ENCODE measurements at places on chromosomes 4 and X.

- peak; percentile 44 for DNase-seq
These were observed 234.8 kb upstream of the JADE1 start for GRCh38 chr4:128574706-128575105.

GRCh38 chrX:136625246-136625645 lies 22.7 kb upstream of the CD40LG start:
- no peak for DNase-seq

DNA sequence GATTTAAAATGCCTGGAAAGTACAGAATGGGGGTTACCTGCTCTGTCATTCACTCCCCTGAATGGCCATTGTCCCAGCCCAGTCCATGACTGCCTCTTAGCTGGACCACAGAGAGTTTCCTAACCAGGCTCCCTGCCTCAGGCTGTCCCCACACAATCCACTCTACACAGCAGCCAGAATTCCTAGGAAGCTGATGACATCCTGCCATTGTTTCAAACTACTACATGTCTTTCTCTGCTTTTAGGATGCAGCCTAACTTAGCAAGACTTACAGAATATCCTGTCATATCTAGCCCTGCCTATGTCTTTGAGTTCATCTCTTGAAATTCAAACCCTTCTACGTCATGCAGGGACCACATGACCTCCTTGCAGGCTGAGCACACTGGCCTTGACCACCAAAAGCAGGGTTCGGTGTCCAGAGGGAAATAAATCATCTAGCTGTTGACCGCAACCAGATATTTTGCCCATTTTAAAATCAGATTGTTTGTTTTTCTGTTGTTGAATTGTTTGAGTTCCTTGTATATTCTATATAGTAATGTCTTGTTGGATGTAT lies 16.1 kb upstream of the CRMP1 start:
- DNase-seq, result no peak

GRCh38 chr4:13364653-13365052 lies 119.5 kb downstream of the RAB28 start:
- DNase-seq, result no peak

DNA sequence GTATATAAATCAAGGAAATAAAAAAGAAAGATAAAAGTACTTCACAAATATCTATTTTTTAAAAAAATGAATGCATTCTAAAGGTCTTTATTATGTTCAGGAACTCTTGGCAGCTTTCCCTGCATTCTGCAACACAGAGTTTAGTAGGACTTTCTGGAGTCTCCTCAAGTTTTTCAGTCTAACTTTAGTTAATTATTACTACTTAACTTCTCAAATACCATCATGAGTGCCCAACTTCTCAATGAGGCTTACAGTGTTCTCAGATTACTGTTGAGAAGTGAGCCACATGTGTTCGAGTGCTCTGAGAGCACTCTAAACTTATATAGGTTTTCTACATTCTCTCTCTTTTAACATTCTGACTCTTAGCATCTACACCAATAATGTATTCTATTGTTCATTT lies 1852.9 kb upstream of the PCDH10 start:
- no peak for DNase-seq

DNA sequence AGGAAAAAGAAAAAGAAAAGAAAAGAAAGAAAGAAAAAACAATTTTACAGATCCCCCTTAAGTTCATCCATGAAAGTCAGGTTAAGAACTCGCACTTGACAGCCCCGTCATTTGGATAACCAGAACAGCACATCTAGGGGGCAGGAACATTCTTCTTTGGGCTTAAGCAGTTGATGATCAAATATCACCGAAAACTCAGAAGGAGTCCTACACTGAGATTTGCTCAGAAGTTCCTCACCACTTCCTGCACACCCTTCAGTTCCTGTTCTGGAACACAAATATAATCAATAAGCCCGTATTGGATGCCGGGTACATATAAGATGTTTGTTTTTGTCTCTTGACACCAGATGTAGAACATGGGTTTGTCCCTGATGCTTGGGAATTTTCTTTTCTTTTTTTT lies 14.7 kb downstream of the NLGN3 start:
- no peak for DNase-seq

- no peak for DNase-seq
These were observed 145.1 kb downstream of the INPP4B start for GRCh38 chr4:142701017-142701416.

DNA sequence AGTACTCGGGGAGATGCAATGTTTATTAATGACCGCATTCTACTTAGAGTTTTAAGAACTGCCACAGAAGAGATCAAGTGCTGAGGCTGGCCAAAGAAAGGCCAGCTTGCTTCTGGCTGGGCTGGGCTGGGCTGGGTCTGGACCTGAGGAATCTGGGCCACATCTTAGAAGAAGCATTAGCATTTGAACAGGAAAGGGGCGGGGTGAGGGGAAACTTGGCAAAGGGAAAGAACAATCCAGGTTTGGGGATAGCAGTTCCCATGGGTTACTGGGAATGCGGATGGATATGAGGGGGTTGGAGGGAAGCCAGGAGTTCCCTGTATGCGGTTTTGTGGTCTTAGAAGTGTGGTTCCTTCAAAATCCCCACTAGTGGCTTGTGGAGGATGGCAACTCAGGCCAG lies 83.3 kb downstream of the CLDN34 start:
- no peak for DNase-seq

DNA sequence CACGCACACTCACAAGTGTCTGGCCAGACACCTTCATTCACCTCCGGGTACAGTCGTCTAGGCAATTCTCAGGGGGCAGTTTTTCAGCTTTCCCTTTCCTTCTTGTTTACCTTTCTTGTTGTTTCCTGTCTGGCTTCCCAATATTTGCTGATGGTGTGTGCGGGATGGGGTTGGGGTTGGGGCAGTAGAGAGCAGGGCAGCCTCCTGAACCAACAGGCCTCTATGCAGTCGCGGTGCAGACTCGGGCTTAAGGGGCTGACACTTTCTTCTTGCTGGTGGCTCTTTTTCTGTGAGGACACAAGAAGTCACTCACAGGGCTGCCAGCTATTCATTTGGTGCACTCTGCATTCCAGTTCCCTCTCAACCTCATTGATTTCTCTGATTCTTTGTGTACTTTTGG lies 56.4 kb downstream of the NBDY start:
- DNase-seq, result no peak

- DNase-seq, result no peak
These were observed 641.4 kb downstream of the ZNF674 start for GRCh38 chrX:45903781-45904201.

DNA sequence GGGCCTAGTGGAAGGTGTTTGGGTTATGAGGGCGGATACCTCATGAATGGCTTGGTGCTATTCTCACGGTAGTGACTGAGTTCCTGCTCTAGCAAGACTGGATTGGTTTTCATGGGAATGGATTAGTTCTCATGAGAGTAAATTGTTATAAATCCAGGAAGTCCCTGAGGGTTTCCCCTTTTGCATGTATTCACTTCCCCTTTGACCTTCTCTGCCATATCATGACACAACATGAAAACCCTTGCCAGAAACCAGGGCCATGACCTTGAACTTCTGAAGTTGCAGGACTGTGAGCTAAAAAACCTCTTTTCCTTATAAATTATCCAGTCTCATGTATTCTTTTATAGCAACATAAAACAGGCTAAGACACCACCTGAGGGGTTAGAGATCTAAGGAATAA lies 529.7 kb upstream of the RPS6KA3 start:
- DNase-seq, result no peak

GRCh38 chrX:108399418-108400165 lies 38.6 kb downstream of the COL4A6 start:
- DNase-seq, result no peak

DNA sequence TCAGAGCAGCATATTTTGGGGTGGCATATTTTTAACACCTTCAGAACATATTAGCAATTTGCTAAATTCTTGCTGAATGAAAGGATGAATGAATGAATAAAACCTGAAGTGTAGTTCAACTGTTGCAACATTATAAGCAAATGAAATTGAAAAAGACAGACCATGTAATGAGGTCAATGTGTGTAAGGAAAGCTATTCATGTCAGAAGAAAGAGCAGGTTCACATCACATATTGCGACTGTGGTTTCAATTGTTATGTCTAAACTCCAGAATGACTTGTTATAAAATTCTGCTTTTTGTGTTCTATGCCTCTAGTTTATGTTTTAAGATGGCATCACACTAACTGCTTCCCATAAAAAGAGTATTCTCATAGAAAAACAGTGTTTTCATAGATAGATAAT lies 32.9 kb upstream of the DSPP start:
- DNase-seq, result no peak

- no peak for DNase-seq
These were observed 5.3 kb downstream of the PDE6B start for GRCh38 chr4:630656-631055.

DNA sequence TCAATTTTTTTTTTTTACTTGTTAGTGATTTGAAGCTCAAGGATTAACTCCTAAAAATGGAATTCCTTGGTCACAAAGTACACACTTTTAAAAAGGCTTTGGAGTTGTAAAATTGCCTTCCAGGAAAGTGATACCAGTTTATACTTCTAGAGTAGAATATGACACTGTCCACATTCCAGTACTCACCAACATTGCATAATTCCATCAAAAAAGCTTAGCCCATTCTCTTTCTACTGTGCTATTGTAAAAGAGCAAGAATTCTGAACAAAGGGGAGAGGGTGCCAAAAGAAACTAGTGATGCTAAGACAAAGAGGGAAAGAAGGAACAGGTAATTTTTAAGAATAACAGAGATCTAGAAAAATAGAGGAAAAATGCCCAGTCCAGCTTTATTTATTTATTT lies 10.4 kb upstream of the PHOX2B start:
- DNase-seq, result no peak

- no peak for DNase-seq
These were observed 138.9 kb upstream of the MID1 start for GRCh38 chrX:10759141-10759799.

DNA sequence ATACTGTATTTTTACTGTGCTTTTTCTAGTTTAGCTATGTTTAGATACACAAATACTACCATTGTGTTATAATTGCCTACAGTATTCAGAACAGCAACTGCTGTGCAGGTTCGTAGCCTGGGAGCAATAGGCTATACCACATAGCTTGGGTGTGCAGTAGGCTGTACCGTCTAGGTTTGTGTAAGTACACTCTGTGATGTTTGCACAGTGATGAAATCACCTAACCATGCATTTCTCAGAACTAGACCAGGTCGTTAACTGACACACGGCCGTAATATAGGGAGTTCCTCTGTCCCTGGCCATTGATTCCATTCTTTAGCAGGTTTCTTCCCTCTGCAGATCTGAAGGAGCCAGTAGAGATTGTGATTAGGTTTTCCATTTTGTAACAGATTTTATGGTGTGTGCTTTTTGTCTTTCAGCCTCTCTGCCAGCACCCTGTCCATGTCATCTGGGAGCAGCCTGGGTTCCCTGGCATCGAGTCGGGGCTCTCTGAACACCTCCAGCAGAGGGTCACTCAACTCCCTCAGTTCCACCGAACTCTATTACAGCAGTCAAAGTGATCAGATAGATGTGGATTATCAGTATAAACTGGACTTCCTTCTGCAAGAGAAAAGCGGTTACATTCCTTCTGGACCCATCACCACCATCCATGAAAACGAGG lies 59.5 kb downstream of the CLDN22 start:
- no peak for DNase-seq

GRCh38 chr4:61934198-61934597 lies 734.1 kb downstream of the ADGRL3 start:
- no peak for DNase-seq

GRCh38 chrX:124346877-124347241 lies 496 bp downstream of the SH2D1A start:
- DNase-seq, result no peak

GRCh38 chrX:45765767-45766166 lies 565.1 kb upstream of the DIPK2B start:
- DNase-seq, result no peak

DNA sequence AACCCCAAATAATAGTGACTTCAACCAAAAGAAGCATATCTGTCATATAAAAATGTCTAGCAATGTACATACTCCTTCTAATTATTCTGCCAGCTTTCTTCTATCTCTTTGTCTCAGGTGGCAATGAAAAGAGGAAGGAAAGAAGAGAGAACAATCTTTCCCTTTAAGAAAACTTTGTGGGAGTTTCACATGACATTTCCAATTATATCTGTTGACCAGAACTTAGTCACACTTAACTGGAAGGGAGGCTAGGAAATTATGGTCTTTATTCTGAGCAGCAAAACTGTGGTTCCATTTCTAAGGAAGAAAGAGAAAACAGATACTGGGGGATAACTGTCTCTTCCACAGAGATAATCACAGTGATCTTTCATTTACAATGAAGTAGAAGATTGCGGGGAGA lies 12.9 kb upstream of the MAOA start:
- no peak for DNase-seq

- DNase-seq, result no peak
These were observed 47.1 kb downstream of the FHDC1 start for GRCh38 chr4:152983221-152983620.

- no peak for DNase-seq
These were observed 1156.4 kb upstream of the AGA start for GRCh38 chr4:178598672-178599071.

- DNase-seq, result no peak
These were observed 4.8 kb downstream of the CXCL3 start for GRCh38 chr4:74033739-74034138.

DNA sequence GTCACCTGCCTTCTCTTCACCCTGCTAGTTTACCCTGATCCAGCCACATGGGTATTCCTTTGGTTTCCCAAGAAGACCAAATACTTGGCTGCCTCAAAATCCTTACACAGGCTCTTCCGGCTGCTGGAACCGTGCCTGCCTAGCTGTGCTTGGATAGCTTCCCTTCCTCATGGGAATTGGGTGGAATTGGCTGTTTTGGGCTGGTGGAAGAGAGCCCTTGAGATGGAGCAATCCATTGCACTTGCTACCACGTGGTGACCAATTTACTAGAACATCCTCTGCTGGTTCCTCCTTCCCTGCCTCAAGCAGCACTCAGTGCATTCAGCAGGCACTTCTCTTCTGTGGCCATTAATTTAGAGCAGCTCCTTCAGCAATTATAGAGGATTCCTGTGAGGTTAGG lies 119.3 kb upstream of the AP1S2 start:
- DNase-seq, result no peak

- no peak for DNase-seq
These were observed 188.2 kb downstream of the ARAP2 start for GRCh38 chr4:36056136-36056535.

- DNase-seq, result no peak
These were observed 751.5 kb upstream of the FAM241A start for GRCh38 chr4:111393781-111394180.

Data from T-helper 2 cell (primary cell).